ENCODE measurements at places on chromosomes 3 and 15. TPM values are rescaled to one million over a fixed set of nuclear protein-coding genes. Genes with fewer than 3 reads are reported as not detected.

STRIT1 gene
- not detected for total RNA-seq

KBTBD13 gene
- total RNA-seq: not detected

ZIC1 gene
- not detected for total RNA-seq

KIF15 gene
- total RNA-seq: 0.50 TPM

CFAP92 gene
- total RNA-seq: 0.36 TPM

PLS1 gene
- 25.1 TPM for total RNA-seq

GPR15 gene
- not detected for total RNA-seq

ARPP19 gene
- total RNA-seq: 154 TPM
